Peyer's patch (tissue), 4 donors: ENCODE measurements at places on chromosomes 2 and 18. TPM values are rescaled to one million over a fixed set of nuclear protein-coding genes. Genes with fewer than 3 reads are reported as not detected.

HOXD13 gene
- not detected for total RNA-seq

TCF4 gene
- total RNA-seq: 32.6 TPM

DSG3 gene
- total RNA-seq: not detected

MAPRE3 gene
- 5.4 TPM for total RNA-seq

RPIA gene
- 16.9 TPM for total RNA-seq

PPM1G gene
- 44.8 TPM for total RNA-seq

STEAP3 gene
- 31.2 TPM for total RNA-seq

DNA sequence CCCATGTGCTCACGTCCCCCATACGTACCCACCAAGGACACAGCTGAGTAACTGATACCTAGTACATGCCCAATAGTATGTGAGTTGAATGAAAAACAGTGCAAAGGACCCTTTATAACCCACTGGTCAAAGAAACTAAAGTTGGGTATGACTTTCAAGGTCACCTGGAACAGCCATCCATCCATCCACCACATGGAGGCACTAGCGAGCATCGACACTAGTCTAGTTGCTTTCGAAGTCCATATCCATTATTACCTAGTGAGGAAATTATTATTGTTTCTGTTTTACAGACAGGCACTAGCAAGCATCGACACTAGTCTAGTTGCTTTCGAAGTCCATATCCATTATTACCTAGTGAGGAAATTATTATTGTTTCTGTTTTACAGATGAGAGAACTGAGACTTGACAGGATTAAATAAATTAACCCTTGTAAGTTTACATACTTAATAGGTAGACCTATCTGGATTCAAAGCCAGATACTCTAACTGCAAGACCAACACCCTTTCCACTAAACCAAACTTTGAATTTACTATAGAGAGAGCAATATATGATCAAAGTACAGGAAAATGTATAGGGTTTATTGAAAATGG lies 233.7 kb downstream of the METTL4 start:
- peak; percentile 71 for DNase-seq

GRCh38 chr18:8777846-8778245 lies 72.5 kb downstream of the MTCL1 start:
- no peak for DNase-seq

DNA sequence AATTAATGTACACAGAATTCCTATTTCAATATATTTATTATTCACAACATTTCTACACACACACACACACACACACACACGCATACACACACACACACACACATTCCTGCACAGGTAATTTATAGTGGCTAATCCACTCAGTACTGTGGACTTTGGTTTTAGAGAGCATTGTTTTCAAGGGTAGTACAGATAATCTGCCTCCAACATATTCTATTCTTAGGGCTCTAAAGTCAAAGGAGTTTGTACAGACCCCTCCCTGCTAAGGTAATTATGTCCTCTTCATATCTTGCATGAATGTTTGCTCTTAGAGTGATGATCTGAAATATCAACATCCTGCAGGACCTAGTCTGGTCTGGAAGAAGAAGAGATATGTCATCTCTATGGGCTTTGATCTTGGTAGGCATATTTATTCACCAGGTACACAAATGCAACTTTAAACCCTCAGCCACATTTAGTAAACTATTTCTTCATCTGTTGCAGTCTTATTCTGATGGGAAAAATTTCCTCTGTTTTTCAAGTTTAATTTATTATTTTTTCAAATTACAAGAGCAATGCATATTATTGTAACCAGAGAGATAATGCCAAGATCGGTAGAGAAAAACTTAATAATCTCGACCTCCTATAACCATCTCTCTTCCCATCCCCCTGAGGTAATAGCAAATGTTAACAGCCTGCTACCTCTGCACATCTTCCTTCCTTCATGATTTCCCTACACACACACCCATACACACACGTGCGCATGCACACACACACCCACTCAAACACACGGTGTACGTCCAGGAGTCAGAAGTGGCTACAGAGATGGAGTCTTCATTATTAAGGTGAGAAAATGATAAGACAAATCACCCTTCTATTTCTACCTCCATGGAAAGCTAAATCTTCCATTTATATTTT lies 18.3 kb upstream of the POLE4 start:
- DNase-seq: no peak

DNA sequence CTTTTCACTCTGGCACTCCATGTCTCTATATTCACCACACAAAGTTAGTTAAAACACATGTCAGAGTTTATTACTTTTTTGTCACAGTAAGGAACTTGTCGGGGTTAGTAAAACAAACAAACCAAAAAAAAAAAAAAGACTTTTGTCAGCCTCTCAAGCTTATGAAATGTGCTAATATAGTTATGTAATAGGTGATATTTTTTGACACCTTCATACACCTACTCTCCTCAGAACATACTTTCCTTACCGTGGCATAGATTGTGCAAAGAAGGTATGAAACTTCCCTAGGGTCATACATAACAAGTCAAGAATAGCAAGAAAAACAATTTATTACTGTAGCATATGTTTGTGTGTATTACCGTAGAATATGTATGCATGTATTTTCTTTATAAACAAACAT lies 633.3 kb downstream of the CNTNAP5 start:
- no peak for DNase-seq

GRCh38 chr2:21372654-21373053 lies 248.9 kb downstream of the TDRD15 start:
- DNase-seq: no peak

DNA sequence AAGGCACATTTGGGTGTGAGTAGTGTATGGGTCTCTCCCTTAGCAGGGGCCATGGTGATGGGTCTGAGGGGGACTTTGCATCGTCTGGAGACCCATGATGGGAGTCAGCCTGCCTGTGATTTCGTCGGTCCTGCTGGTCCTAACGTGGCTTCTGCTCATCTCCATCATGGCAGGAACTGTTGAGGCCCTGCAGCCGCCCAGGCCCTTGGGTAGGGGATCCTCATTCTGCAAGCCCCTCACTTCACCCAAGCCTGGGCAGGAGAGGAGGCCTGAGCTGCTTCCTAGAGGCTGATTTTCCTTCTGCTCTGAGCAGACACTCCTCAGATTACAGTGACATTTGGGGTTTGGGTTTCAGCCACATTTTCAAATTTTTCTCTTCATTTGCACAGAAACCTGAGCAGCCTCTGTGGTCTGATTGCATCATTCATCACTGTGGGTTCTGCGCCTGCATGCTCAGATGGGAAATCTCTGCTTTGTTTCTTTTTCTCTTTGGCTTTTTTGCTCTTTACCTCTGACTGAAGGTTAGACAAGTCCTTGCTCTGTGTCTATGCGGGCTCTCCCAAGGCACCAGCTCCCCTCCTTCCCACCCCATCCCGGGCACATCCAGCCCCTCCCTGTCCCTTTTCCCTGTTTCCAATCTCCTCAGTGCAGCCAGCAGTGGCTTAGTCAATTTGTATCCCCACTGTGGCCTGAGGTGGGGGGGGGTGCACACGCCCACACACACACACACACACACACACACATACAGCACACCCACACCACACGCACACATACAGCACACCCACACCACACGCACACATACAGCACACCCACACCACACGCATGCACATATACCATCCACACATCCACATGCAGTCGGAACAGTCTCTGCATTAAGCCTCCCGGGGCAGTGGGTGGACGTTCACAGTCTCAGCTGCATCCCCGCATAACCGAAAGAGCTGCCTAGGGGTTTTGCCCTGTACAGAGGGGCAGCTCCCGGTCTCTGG lies 305.4 kb upstream of the HS6ST1 start:
- DNase-seq: peak; percentile 30

GRCh38 chr2:15385184-15385583 lies 175.9 kb downstream of the NBAS start:
- no peak for DNase-seq

- DNase-seq: no peak
Measured at GRCh38 chr2:85378257-85378656, 23.7 kb downstream of the ELMOD3 start.

GRCh38 chr2:1306014-1306686 lies 107.1 kb upstream of the TPO start:
- no peak for DNase-seq

- DNase-seq: no peak
Measured at GRCh38 chr2:240500561-240501423, 57.0 kb downstream of the ANKMY1 start.

DNA sequence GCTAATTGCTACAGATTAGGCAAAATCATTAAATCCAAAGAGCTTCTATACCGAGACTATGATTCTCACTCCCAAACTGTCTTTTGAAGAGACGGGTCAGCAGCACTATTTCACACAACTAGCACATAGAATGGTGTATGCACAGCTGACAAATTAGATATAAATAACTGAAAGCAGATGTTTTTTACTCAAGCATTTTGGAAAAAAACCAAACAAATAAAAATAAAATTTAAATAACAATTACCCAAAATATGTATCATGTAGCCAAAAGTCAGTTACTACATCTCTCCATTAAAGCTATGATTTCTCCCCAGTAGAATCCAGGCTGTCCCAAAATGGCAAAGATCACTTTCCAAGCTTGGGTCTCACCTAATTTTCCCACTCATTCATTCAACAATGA lies 107.9 kb downstream of the TMEM163 start:
- DNase-seq: no peak

DNA sequence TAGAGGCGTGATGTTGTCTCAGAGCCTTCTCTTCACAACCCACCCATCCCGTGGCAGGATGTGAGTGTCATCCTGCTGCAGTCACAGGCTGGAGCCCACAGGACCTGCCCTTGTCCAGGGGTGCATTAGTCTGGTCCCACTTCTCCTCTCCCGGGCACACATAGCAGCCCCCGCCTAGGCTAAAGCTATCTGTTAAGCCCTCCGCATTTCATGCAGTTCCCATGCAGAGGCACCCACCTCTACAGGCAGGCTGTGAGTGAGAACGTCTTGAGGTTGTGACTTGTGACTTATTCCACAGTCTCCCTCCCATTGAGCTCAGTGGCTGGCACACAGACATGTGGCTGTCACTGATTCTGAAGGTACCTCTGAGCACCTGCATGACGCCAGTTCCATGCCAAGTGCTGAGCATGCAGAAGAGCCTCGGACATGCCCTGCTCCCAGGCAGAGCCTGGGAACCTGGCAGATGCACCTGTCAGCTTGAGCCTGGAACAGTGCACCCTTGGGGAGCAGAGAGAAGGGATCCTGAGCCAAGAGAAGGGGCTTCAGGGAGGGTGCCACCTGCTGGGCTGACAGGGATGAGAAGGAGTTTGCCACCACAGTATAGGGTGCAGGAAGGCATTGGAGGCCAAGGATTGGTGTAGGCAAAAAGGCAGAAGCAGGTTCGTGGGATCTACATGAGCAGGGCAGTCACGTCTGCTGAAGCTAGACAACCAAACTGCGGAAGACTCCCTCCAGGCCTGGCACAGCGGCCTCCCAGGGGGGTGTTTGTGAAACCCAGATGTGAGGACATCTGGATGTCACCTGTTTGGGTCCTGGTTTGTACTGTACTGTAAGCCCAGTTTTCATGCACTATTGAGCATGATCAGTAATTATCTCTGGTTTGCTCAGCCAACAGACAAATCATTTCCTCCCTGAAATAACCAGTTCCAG lies 213.6 kb downstream of the GLI2 start:
- DNase-seq: no peak

DNA sequence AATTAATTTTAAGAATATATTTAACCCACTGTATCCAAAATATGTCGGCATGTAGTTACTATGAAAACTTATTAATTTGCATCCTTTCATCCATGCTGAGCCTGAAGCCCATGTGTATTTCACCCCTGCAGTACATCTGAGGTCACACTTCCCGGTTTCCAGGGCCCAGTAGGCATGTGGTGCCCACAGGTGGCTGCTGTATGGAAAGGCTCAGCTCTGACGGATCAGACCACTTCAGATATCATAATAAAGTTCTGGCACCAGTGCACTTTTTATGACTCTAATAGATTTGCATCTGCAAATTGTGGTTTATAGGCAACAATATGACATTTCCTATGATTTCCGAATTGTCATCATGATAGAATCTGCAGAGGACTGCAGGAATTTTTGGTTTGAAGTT lies 22.5 kb downstream of the SH3RF3 start:
- no peak for DNase-seq

GRCh38 chr2:147663962-147664361 lies 180.9 kb upstream of the ACVR2A start:
- no peak for DNase-seq

DNA sequence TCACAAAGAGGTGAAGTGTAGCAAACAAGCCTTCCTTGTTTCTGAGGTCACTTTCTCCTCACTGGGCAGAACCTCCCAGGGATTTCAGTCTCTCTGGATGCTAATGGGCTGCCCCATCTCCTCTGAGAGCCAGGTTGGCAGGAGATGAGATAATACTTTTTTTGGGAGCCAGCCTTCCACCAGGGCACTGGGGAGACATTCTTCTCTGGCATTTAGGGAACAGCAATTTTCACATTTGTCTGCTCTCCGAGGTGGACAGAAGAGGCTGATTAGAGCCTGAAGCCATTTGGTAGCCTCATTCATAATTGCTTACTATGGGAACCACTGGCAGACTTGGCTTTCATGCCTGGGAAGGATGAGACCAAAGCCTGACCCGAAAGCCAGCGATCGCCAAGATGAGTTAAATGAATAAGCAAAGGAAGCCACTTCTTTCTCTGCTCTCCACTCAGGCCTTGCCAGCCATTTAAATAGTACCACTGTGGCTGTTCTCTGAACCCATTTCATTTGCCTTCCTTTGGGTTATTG lies 70.1 kb downstream of the NRP2 start:
- DNase-seq: no peak

DNA sequence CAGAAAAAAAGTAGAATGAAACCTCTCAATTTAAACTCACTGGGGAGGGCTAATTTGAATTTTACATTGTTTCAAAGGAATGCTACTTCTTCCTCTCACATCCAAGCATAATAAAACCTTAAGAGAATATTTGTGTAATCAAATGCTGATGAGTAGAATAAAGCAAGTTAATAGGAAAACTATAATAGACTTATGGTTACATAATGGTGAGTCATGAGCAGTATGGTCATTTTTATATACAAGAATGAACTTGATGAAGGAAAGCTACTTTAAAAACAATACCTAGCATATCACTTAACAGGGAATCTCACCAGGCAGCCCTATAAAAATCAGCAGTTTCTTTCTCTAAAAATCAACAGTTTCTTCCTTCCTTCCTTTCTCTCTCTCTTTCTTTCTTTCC lies 80.3 kb downstream of the VSNL1 start:
- no peak for DNase-seq

DNA sequence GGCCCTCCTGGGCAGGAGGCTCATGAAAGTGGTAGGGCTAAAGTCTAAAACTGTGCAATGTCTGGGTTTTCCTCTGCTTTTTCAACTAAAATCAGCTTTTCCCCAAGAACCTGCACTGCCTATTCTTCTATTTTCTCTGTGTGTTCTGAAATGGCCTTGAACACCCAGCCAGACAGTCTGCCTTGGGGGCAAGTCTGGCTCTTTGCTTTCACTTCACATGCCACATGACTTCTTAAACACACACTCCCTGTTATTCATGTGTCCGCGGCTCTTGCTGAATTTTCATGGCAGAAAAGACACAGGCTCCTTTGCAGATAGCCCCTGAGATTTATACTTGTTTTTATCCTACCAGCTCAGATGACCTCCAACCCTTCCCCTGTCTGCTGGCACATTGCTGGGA lies 10.6 kb upstream of the RPIA start:
- DNase-seq: no peak

DNA sequence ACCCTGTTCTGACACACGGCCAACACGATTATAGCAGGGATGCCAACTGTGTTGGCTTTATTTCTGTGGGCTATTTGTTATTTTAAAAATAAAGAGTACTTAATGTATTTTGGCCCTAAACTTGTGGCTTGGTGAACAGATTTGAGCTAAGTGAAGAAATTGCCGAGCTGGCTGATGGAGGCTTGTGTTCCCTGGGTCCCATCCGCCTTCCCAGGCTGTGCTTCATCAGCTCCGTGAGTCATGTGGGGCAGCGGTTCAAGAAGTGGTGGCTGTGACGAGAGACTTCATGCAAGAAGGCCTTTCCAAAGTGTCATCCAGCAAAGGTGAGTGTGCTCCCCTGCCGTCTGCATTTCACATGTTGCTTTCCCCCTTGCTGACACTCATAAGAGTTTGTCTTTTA lies 73.6 kb upstream of the NCK2 start:
- no peak for DNase-seq
